CD4-positive, alpha-beta T cell treated with Interleukin-15 for 4 hours (primary cell): ENCODE measurements at places on chromosomes 4 and X.
A peak's percentile ranks its signal among the peaks of the same experiment; 100 is the strongest.

DNA sequence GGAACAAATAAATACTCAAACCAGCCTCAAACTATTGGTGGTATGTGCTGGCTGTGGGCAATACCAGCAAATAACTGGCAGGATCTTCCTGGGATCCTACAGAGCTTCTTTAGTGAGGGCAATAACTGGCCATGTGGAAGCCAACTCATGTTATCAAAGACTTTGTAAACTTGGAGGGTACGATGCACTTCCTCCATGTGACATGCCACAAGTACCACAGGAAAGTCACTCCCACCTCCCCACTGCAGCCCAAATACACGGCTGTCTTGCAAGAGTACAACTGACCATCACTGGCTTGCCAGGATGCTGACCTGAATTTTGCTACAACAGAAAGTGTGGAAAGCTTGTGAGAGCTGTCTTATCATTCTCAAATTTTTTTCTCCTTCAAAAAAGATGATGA, 93.3 kb upstream of the MAML3 start:
- no peak for DNase-seq

GRCh38 chr4:80069837-80070731, 2.9 kb downstream of the ANTXR2 start:
- peak; percentile 48 for DNase-seq

GRCh38 chrX:21978346-21978745, 37.8 kb downstream of the SMS start:
- no peak for DNase-seq

- DNase-seq, result no peak
Observed at GRCh38 chr4:87304745-87305432, 17.8 kb downstream of the HSD17B13 start.
